ENCODE measurements at places on chromosomes 5 and 9.
A peak's percentile ranks its signal among the peaks of the same experiment; 100 is the strongest.

- H3K27me3 ChIP-seq: peaks cover 5% of the 10 kb centered on the region
- no peak for DNase-seq
- H3K4me1 ChIP-seq: peaks cover 1% of the 10 kb centered on the region
- H3K36me3 ChIP-seq: no peaks in the 10 kb centered on the region
- H3K27ac ChIP-seq: no peak overlapping the region
Measured at GRCh38 chr9:100591639-100592412, 13.9 kb downstream of the CAVIN4 start.

- DNase-seq: no peak
- no peak overlapping the region for H3K27ac ChIP-seq
- H3K4me3 ChIP-seq: no peak overlapping the region
- peaks cover 31% of the 10 kb centered on the region for H3K36me3 ChIP-seq
Measured at GRCh38 chr5:112906637-112907036, 15.4 kb downstream of the REEP5 start.

DNA sequence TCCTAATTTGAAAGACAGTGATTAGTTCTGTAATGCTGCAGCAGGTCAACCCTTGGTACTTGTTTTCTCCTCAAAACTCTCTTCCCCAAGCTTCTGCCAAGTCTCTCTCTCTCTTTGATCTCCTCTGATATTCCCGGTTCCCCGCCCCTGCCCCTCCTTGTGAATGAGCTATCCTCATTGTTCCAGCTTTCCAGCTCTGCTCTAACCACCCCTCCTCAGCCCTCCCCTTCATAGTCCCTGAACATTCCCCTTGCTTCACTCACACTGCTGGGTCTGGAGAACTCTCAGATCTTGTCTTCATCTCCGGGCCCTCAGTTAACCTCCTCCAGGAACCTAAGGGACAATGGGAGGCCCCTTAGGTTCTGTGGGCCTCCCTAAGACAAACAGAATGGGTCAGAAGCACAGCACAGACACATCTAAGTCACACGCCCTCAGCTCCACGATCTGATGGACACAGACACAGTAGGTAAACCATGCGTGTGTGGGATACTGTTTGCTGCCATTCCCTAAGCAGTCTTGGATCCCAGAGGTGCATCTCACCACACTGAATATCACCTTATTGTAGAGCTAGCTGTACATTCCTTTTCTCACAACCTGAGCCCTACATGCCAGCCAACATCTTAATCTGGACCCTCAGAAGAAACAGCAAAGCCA lies 17.4 kb upstream of the LARP1 start:
- H3K4me3 ChIP-seq: no peak overlapping the region
- no peaks in the 10 kb centered on the region for H3K27me3 ChIP-seq
- H3K4me1 ChIP-seq: no peaks in the 10 kb centered on the region
- no peak for DNase-seq

GRCh38 chr5:72252008-72252407 lies 68.0 kb downstream of the MRPS27 start:
- no peak for DNase-seq
- peaks cover 10% of the 10 kb centered on the region for H3K36me3 ChIP-seq
- peaks cover 5% of the 10 kb centered on the region for H3K4me1 ChIP-seq
- H3K27ac ChIP-seq: no peak overlapping the region
- H3K27me3 ChIP-seq: no peaks in the 10 kb centered on the region

DNA sequence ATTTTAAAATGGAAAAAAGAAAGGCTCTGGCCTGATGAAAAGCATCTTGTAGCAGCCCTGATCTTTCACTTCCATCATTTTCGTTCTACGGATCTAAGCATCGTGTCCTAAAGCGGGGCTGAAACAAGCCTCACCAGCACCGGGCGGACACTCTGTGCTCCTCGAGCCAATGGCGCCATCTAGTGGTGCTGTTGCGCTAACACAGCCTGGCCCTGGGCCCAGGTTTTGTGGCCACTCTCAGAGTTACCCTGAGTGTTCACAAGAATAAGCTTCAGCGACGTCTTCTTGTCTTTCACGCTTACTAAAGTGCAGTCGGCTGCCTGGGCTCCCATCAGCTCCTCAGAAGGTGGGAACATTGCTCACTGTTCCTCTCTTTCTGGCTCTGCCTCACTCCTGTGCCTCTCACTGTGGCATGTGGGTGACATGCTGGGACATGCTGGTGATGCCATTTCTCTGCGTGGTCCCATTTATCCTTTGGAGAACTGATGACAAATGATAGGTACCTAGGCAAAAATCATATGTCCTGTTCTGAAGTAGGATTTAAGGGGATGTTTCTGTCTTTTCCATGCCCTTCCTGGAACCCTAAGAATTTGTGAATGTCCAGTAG lies 32.7 kb downstream of the DMRT3 start:
- H3K4me1 ChIP-seq: peaks cover 12% of the 10 kb centered on the region
- H3K27me3 ChIP-seq: peaks cover 26% of the 10 kb centered on the region
- H3K36me3 ChIP-seq: no peaks in the 10 kb centered on the region
- no peak overlapping the region for H3K27ac ChIP-seq
- peak; percentile 78 for DNase-seq

DNA sequence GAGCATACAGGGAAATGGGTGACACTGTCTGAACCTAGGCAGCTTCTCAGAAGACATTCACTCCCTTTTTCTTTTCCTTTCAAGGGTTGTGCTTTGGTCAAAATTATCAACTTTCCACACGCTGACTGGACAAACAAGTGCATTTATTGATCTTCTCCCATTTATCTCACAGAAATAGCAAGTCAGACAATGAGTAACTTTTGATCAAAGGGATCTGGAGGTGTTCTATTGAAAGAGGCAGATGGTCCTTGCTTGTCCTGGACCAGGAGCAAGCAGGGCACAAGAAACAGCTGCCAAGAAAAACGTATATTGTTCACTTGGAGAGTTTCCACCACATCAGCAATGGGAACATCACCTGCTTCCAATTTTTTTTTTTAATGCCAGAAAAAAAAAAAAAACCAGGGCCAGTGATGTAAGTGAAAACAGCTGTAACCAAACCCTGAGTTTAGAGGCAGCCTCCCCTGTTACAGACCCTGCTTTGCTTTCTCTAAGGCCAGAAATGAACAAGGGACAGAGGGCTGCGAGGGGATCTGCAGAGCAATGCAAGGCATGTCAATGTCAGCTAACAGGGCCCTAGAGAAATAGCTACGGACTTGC lies 79.8 kb downstream of the NIPSNAP3B start:
- H3K27ac ChIP-seq: no peak overlapping the region

DNA sequence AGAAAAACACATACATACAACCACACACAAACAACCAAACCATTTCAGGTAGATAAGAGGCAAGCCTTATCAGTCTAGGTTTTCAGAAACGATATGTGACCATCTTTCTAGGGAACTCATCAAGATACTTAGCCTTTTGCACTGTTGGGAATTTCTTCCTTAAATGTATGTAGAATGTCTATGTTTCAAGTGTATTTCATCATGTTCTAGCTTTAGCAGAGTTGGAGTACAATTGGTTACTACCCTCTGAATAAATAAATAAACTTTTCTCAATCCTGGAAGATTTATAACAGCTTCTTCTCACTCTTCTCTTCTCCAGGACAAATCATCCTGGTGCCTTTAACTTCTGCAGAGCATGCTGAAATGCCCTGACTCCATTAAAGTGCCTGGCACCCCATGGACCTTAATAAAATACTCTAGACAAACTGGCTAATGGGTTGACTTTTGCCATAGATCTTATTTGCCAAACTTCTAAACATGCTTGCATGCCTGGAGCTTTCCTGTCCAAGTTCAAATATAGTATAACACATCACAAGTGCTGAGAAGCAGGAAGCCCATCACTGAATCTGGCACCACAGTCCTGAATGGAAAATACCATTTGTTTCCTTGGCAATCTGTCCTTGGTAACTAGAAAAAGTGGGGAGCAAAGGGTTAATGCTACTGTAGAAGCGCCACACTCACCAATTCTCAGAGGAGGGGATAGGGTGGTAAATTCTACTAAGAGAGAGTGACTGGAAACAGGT lies 33.1 kb upstream of the ZNF462 start:
- no peaks in the 10 kb centered on the region for H3K27me3 ChIP-seq
- no peak overlapping the region for H3K4me3 ChIP-seq
- no peaks in the 10 kb centered on the region for H3K36me3 ChIP-seq
- H3K4me1 ChIP-seq: no peaks in the 10 kb centered on the region

DNA sequence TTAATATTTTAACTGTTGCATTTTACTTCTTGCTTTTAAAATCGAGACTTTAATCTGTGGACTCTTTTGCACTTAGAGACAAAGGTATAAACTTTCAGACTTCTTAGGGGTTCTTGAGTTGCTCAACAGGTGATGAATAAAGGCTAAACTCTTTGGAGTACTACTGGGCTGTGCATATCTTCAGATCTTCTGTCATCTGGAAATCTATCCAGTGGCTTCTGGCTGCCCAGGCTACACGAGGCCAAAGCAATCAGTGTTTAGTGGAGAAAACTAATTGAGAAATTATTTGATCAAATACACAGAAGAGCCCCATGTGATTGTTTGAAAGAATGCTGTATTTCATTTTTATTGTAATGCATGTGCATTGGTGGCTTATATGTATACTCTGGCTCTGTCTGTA lies 146.1 kb downstream of the PBX3 start:
- DNase-seq: no peak
- H3K27ac ChIP-seq: no peak overlapping the region
- no peak overlapping the region for H3K4me3 ChIP-seq
- peaks cover 1% of the 10 kb centered on the region for H3K36me3 ChIP-seq
- peaks cover 30% of the 10 kb centered on the region for H3K27me3 ChIP-seq
- peaks cover 4% of the 10 kb centered on the region for H3K4me1 ChIP-seq

DNA sequence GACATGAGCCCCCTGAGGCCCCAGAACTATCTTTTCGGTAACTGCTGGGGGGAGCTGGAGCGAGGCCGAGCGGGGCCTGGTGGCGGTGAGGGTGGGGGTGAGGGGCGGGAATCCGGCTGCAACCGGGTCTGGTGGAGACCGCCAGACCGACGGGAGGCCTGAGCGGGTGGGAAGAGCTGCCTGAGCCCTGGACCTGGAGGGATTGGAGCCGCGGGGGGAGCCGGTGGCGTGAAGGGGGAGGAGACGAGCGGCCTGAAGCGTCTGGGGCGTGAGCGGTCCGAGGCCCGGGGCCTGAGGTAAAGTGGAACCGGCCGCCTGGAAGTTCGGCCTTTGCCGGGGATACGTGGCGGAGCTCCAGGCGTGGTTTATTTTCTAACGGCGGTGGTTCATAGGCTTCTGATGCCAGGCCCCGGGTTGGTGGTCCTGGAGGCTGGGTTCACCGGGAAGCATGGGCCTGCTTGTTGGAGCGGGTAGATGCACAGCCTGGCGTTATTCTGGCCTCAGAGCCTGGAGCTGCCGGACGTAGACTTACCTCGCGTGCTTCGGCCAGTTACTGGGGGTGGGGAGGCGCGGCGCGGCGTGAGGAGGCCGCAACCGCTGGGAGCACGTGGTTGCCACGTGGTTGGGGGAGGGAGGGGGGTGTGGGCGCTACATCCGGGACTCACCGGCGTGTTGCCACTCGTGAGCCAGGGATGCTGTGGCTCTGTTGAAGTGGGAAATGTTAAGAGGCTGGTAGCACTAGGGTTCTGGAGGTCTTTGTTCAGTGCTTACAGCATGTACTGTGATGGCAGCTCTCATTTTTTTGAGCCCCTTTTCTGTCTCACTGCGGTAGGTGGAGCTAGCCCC lies 544 bp downstream of the NPM1 start:
- H3K27me3 ChIP-seq: no peaks in the 10 kb centered on the region
- peak overlapping the region; percentile 96 for H3K4me3 ChIP-seq
- H3K27ac ChIP-seq: peak overlapping the region; percentile 99
- peak; percentile 86 for DNase-seq
- peaks cover 38% of the 10 kb centered on the region for H3K36me3 ChIP-seq

- no peaks in the 10 kb centered on the region for H3K36me3 ChIP-seq
- no peak overlapping the region for H3K27ac ChIP-seq
- no peaks in the 10 kb centered on the region for H3K4me1 ChIP-seq
Measured at GRCh38 chr5:167294882-167295680, 996.4 kb upstream of the WWC1 start.

DNA sequence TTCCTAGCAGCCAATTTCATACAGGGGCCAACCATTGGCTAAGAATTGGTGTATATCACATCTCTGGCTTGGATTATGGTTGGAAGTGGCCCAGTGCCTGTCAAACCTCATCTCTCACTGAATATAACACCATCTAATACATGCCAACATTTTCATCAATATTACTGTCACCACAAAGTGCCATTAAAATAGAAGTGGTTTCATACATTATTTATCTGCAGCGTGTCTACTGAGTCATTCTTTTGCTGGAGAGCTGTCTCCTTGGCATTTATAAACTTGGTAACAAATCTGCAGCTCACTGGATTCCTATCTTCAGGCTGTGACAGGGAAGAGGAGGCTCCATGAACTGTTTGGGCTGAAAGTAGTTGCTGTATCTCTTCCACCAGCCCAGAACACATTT lies 70.9 kb downstream of the PTTG1 start:
- no peak overlapping the region for H3K4me3 ChIP-seq
- H3K27me3 ChIP-seq: no peaks in the 10 kb centered on the region
- no peak for DNase-seq
- no peak overlapping the region for H3K27ac ChIP-seq
- no peaks in the 10 kb centered on the region for H3K36me3 ChIP-seq

GRCh38 chr9:135152614-135153334 lies 65.3 kb downstream of the OLFM1 start:
- no peaks in the 10 kb centered on the region for H3K36me3 ChIP-seq
- H3K4me3 ChIP-seq: no peak overlapping the region
- peaks cover 1% of the 10 kb centered on the region for H3K4me1 ChIP-seq
- H3K27ac ChIP-seq: no peak overlapping the region

DNA sequence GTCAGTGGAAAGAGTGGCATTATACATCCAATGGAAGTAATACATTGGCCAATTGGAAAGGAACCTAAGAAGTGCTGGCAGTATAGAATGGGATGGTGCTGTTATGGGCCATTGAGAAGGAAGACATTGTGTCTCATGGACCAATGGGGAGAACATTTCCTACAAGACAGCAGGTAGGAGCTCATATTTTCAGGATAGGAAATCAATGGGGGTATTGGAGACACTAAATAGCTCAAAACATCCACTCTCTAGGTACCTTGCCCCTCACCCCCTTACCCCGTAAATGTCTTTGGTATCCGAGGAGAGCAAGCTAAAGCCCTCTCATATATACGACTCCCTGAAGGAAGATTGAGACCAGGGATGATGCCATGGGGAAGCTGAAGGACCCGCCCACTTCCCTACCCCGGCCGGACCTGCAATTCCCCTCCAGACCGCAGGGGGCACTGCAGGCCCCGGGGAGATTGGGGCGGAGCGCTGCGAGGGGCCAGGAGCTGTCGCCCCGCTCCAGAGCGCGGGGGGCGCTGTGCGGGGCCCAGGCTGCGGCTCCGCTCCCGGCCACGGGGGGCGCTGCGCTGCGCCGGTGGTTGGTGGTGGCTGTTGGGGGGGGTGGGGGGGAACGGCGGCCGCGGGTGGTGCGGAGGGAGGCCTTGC lies at the start of gene KDM3B:
KDM3B (plus strand) TSS at position 615 of the 651 bp plus-strand sequence. CDS start 111 bp downstream, outside the sequence.
- H3K4me3 ChIP-seq: peak within 1 kb of the TSS; percentile 93
- no peaks in the 10 kb centered on the region for H3K27me3 ChIP-seq
- DNase-seq: peak; percentile 99
- peak within 1 kb of the TSS; percentile 89 for H3K27ac ChIP-seq

DNA sequence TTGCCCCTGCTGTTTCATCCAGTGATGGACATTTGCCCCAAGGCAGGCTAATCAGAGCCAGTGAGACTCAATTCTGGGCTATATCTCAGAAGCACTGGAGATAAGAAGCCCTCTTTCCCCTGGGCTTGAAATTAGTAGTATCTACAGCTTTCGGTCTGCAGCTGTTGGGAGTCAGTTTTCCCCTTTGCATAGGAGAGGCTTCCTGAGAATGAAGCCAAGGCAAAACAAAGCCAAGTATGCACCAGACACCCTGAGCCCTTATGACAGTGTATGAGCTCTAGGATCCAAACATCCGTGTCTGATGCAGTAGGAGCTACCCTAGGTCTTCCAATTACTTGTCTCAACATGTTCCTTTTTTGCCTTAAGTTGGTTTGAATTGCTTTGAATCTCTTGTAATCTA lies 79.2 kb upstream of the PANK3 start:
- no peaks in the 10 kb centered on the region for H3K36me3 ChIP-seq
- peaks cover 9% of the 10 kb centered on the region for H3K27me3 ChIP-seq
- H3K27ac ChIP-seq: no peak overlapping the region
- no peak overlapping the region for H3K4me3 ChIP-seq
- no peak for DNase-seq
